HepG2 (cell line): ENCODE measurements at places on chromosomes 1 and 21. TPM values are rescaled to one million over a fixed set of nuclear protein-coding genes. Genes with fewer than 3 reads are reported as not detected.

Gene TNFSF18
- total RNA-seq, result not detected in 2 replicates

GRCh38 chr1:111101854-111102642 lies 37.8 kb downstream of the DRAM2 start:
- DNase-seq, result no peak

Gene PCBP3
- not detected in 2 replicates for total RNA-seq

- peak; percentile 23 for DNase-seq
Observed at GRCh38 chr1:193104502-193104906, 710 bp downstream of the GLRX2 start.

DNA sequence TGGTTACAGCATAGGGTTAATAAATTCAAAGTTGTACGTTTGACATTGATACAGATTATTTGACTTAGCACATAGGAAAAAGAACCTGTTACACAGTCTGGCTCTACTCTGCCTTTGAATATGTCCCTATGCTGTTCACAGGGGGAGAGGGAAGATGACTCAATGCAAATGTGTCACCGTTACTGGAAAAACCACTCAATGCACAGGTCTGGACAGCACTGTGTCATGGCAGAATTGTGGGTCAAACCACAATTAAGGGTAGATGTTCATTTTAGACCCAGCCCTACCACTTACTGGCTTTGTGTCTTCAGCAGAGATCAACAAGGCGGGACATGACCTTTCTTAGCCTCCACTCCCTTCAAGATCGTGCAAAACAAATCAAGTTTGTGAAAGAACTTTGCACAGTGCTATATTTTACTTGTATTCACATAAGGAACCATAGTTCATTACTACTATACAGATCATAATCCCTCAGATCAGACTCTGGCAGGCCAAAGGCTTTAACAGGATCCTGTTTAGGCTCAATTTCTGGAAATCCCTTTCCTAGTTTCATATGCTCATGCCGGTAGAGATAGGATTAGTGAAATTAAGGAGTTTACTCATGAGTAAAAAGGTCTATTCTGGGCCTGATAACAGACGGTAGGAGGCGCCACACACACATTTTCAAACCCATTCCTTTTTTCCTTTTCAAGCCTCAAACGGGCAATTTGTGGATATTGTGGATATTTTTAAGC lies 22.1 kb downstream of the EIF2D start:
- no peak for DNase-seq

Gene FOXO6
- total RNA-seq, result 0.13 TPM in 1 of 2 replicates, not detected in the other

Gene E2F2
- 5.7 and 6.6 TPM in 2 replicates for total RNA-seq

GRCh38 chr1:158493054-158493453 lies 21.0 kb downstream of the OR10R2 start:
- no peak for DNase-seq

GRCh38 chr1:11379851-11380250 lies 99.1 kb upstream of the DISP3 start:
- DNase-seq, result no peak

DNA sequence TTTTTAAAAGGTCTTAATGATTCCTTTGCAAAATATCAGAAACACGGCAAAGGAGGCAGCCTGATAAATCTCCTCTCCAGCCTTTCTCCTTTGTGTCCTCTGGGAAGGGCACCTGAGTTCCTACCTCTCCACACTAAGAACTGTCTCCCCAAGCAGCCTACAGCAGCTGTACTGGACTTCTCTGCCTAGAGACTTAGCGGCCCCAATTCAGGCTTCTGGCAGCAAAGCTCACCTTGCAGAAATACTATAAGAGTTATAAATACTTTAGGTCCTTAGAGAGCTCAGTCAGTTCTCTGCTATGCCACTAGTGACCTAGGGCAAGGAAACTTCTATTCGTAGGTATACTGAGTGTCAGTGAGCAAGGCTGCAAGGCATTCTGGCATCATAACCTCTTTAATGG lies 33.9 kb downstream of the LRRC52 start:
- no peak for DNase-seq

Gene RHD
- total RNA-seq, result not detected in 2 replicates

Gene DNASE2B
- total RNA-seq, result not detected in 2 replicates

- no peak for DNase-seq
Observed at GRCh38 chr1:198610362-198610761, 28.5 kb upstream of the PTPRC start.

GRCh38 chr1:51506537-51506936 lies 12.5 kb downstream of the EPS15 start:
- DNase-seq, result no peak

GRCh38 chr1:226967665-226968064 lies 27.6 kb downstream of the COQ8A start:
- DNase-seq, result no peak

DNA sequence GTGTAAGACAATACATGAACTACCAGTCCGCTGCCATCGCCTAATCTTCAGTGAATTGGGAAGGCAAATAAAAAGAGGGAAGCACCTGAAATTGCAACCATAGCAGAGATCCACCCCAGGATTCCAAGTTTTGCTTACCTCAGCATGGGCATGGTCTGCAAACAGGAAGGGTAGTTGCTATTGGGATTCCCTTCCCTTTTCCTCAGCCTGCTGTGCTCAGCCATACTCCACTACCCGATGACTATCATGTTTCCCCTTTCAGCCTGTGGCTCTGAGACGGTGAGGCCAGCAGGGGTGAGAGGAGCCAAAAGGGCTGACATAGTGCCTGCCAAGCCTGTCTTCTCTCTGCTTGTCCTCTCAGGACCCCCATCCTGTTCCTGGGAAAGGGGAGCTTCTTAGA lies 64.2 kb downstream of the GPR137B start:
- no peak for DNase-seq

DNA sequence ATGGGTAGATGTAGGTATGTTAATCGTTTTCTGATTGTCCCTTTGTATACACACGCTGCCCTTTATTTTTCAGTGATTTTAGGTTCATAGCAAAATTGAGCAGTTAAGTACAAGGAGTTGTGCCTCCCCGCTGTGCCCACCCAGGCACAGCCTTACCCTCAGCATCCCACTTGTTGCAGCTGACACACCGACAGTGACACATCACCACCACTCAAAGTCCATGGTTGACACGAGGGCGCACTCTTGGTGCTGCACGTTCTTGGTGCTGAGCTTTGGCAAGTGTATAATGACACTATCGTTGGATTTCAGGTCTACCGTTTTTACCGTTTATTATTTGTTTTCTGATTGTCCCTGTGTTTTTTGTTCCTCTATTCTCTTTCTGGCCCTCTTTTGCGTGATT lies 15.6 kb downstream of the C1orf159 start:
- DNase-seq, result no peak

Gene MARCKSL1
- 81.9 and 85.1 TPM in 2 replicates for total RNA-seq

DNA sequence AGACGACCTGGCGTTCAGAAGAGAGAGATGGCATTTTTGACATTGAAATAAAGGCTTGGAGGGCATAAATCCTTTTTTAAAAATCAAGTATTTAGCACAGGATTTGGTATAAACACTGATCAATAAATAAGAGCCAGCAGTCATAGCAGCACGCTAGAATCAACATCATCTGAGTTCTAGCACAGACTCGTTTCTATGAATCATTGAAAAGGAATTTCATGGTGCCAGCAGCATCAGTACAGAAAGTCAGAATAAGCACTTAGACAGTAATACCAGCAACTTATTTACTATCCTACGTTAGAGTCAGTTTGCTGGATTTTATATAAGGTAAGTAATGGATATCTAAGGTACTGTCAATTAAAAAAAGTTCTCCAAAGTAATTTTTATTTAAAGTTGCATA lies 119.3 kb downstream of the HLCS start:
- peak; percentile 59 for DNase-seq

GRCh38 chr1:206967096-206967849 lies 3.0 kb downstream of the FCAMR start:
- DNase-seq, result no peak
